ENCODE measurements at places on chromosomes 12 and 14. TPM values are rescaled to one million over a fixed set of nuclear protein-coding genes. Genes with fewer than 3 reads are reported as not detected.

DNA sequence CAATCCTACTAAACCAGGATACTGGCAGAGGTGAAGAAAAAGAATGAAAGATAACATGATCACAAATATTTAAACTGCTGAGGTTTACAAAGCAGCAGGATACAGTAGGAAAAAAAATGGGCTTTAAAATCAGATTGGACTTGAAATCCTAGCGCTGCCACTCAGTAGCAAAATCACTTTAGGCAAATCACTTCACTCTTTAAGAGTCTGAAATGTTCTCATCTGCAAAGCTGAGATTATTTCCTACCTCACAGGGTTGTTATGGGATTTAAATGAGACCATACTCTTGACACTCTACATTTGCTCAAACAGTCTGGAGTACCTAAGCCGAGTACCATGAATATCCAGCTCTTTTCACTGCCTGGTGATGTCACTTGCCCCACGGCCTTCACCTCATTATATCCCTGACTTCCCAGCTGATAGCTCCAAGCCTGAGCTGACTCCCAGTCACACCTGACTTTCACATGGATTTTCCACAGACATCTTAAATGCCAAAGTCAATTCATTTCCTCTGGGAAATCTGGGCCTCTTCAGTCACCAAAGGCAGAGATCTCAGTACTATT, 60.2 kb downstream of the UBR7 start:
- H3K27me3 ChIP-seq = no peaks in the 10 kb centered on the region
- DNase-seq = no peak
- H3K27ac ChIP-seq = no peak overlapping the region
- H3K36me3 ChIP-seq = no peaks in the 10 kb centered on the region
- no peaks in the 10 kb centered on the region for H3K4me1 ChIP-seq
- no peak overlapping the region for H3K4me3 ChIP-seq

GRCh38 chr12:59675461-59675860, 79.6 kb downstream of the SLC16A7 start:
- no peaks in the 10 kb centered on the region for H3K27me3 ChIP-seq
- H3K4me3 ChIP-seq = no peak overlapping the region
- H3K4me1 ChIP-seq = no peaks in the 10 kb centered on the region
- no peak overlapping the region for H3K27ac ChIP-seq
- no peak for DNase-seq

- H3K27ac ChIP-seq = no peak overlapping the region
- no peak overlapping the region for H3K4me3 ChIP-seq
- DNase-seq = no peak
- no peaks in the 10 kb centered on the region for H3K36me3 ChIP-seq
- no peaks in the 10 kb centered on the region for H3K27me3 ChIP-seq
These were observed 9.3 kb upstream of the NFYB start for GRCh38 chr12:104147346-104147745.

DNA sequence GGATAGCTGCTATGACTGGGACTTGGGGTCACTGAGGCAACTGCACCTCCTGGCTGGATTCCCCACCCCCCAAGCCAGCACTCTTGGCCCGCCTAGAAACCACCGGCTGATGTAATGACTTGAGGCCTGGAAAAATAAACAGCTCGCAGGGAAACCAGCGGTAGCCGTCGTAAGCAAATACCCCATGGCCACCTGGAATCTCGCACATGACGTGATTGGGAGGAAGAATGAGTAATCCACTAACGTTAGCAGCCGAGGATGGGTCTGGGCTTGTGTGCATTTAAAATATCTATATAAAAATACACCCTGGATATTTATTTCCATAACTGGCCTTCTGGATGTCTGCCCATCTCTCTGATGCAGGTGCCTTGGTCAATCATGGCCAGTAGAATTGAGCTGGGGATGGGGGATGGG, 120.1 kb downstream of the SMOC1 start:
- H3K36me3 ChIP-seq = no peaks in the 10 kb centered on the region
- no peaks in the 10 kb centered on the region for H3K27me3 ChIP-seq
- H3K4me1 ChIP-seq = no peaks in the 10 kb centered on the region
- DNase-seq = no peak
- no peak overlapping the region for H3K4me3 ChIP-seq

GRCh38 chr12:113061061-113061694, 4.6 kb downstream of the DTX1 start:
- no peak overlapping the region for H3K4me3 ChIP-seq
- H3K4me1 ChIP-seq = peaks cover 9% of the 10 kb centered on the region
- peaks cover 17% of the 10 kb centered on the region for H3K27me3 ChIP-seq
- H3K36me3 ChIP-seq = no peaks in the 10 kb centered on the region
- no peak for DNase-seq

- no peaks in the 10 kb centered on the region for H3K36me3 ChIP-seq
- no peaks in the 10 kb centered on the region for H3K27me3 ChIP-seq
- H3K27ac ChIP-seq = no peak overlapping the region
- DNase-seq = no peak
- H3K4me3 ChIP-seq = no peak overlapping the region
These were observed 14.8 kb upstream of the DHRS2 start for GRCh38 chr14:23621204-23621931.

DNA sequence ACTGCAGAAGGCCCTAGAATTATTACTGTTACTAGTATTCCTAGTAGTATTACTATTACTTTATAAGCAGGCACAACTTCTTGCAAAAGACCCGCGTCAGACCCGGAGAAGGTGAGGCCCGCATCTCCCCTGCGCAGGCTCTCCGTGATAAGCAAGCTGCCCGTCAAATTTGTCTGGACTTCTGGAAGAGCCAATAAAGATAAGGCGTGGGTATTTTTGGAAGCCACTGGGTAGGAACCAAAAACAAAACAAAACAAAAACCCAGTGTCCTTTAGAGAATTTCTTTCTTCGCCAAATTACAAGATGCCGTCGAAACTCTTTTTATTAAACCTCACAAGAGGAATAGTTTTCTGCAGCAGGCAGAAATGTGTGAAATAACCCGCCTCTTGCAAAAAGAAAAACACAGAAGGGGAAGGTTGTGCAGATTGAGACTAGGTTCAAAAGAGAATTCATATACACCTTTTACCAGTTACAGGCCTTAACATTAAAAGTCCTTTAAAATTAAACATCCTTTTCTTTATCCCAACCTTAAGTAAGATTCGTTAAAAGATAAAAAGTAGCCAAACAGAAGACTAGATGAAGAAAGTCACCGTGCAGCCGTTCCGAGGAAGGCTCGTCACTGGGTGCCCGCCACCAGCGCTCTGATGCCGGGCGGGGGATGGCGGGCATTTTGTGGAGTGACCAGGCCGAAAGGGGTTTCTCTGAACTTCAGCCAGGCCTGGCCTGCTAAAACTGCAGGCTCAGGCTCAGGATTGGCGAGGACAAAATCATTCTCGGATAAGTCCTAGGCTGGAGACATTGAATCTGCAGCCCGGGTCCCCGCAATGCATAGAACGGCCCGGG, 1.6 kb downstream of the TBX5 start:
- H3K27ac ChIP-seq = no peak overlapping the region
- no peak overlapping the region for H3K4me3 ChIP-seq
- no peaks in the 10 kb centered on the region for H3K36me3 ChIP-seq
- DNase-seq = no peak

- no peaks in the 10 kb centered on the region for H3K27me3 ChIP-seq
- peak overlapping the region; percentile 89 for H3K4me3 ChIP-seq
- H3K27ac ChIP-seq = peak overlapping the region; percentile 75
- peaks cover 42% of the 10 kb centered on the region for H3K36me3 ChIP-seq
- DNase-seq = no peak
- H3K4me1 ChIP-seq = peaks cover 40% of the 10 kb centered on the region
These were observed 5.8 kb downstream of the KMT5A start for GRCh38 chr12:123389560-123390351.

- H3K4me3 ChIP-seq = no peak overlapping the region
- DNase-seq = no peak
- H3K27ac ChIP-seq = no peak overlapping the region
- no peaks in the 10 kb centered on the region for H3K27me3 ChIP-seq
- no peaks in the 10 kb centered on the region for H3K36me3 ChIP-seq
These were observed 251.5 kb downstream of the PAWR start for GRCh38 chr12:79439175-79439825.

DNA sequence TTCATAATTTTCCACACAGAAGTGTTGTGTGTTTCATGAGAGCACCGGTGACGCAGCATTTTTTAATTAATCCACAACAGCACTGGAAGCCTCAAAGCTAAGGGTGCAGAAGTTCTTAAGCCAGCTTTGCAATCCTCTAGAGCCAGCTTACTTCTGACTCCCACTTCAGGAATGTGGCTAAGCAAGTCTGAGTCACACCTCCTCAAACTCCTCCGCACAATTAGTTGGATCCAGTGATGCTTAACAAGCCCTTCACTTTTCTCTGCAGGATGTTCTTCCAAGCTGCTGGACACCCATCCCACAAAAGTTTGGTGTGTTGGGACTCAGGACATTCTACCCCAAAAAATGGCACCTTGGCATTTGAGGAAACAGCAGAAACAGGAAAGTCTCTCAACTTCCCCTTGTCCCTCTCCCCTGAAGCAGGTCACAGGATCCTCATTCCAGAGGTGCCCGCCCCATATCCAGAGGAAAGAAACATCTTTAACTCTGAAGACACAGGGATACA, 210.0 kb downstream of the PPM1H start:
- no peaks in the 10 kb centered on the region for H3K27me3 ChIP-seq
- H3K4me3 ChIP-seq = no peak overlapping the region
- DNase-seq = no peak

DNA sequence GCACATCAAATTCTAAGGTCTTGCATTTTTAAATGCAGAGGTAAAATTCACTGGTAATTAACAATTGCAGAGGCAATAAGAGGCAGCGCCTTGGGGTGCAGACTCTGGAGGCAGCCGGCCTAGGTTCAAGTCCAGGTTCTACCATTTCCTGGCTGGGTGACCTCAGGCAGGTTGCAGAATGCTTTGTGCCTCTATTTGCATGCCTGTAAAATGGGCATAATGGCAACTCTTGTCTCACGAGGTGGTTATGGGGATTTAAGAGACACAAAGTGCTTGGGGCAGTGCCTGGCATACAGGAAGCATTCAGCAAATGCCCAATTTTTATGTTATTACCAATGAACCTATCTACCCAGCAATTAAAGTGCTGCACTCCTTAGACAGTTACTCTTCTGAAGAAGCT, 180.0 kb upstream of the LHX5 start:
- no peak for DNase-seq
- H3K36me3 ChIP-seq = no peaks in the 10 kb centered on the region
- H3K4me1 ChIP-seq = no peaks in the 10 kb centered on the region
- H3K27ac ChIP-seq = no peak overlapping the region

DNA sequence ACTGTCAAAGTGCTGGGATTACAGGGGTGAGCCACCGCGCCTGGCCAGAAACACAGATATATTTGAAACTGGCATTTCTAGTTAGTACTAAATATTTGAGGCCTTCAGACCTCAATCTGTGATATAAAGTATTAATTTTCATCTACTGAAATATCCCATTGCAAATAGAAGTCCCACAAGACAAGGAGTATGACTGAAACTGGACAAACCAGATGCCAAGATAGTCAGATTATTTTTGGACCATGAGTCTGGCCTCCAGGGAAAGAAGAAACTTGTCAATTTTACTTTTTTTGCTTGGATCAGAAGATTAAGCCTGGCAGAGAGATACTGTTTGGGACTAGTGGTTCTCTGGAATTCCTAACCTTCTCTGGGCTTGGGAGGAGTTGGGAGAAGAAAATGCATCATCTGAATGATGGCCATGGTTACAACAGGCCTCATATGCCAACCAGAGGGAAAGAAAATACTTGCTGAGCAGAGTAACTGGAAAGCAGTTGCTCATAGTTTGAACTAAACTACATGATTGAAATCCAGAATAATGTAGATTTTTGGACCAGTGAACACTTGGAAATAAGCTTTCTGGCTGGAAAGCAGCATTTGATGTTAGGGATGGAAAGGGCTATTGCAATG, 2.9 kb upstream of the SMOC1 start:
- no peak overlapping the region for H3K4me3 ChIP-seq
- H3K4me1 ChIP-seq = no peaks in the 10 kb centered on the region
- DNase-seq = no peak
- no peaks in the 10 kb centered on the region for H3K27me3 ChIP-seq

GRCh38 chr14:36751106-36751505, 89.4 kb downstream of the PAX9 start:
- H3K4me1 ChIP-seq = no peaks in the 10 kb centered on the region
- no peaks in the 10 kb centered on the region for H3K27me3 ChIP-seq
- H3K36me3 ChIP-seq = no peaks in the 10 kb centered on the region
- DNase-seq = no peak
- no peak overlapping the region for H3K27ac ChIP-seq
- H3K4me3 ChIP-seq = no peak overlapping the region

Gene ZDHHC22
- not detected for total RNA-seq

Gene INSM2
- total RNA-seq = not detected

Gene TPI1
- 482 TPM for total RNA-seq

Gene KRT81
- total RNA-seq = not detected

Data from ascending aorta (tissue), 2 donors.